ENCODE measurements at places on chromosomes 7 and 10.

- no peak for DNase-seq
Measured at GRCh38 chr7:112143582-112143981, 62.6 kb downstream of the DOCK4 start.

- no peak for DNase-seq
Measured at GRCh38 chr7:28008911-28009310, 171.7 kb downstream of the JAZF1 start.

- no peak for DNase-seq
Measured at GRCh38 chr10:3135006-3135405, 37.6 kb downstream of the PITRM1 start.

GRCh38 chr10:14089556-14090292 is 241.0 kb downstream of the FRMD4A start:
- no peak for DNase-seq

DNA sequence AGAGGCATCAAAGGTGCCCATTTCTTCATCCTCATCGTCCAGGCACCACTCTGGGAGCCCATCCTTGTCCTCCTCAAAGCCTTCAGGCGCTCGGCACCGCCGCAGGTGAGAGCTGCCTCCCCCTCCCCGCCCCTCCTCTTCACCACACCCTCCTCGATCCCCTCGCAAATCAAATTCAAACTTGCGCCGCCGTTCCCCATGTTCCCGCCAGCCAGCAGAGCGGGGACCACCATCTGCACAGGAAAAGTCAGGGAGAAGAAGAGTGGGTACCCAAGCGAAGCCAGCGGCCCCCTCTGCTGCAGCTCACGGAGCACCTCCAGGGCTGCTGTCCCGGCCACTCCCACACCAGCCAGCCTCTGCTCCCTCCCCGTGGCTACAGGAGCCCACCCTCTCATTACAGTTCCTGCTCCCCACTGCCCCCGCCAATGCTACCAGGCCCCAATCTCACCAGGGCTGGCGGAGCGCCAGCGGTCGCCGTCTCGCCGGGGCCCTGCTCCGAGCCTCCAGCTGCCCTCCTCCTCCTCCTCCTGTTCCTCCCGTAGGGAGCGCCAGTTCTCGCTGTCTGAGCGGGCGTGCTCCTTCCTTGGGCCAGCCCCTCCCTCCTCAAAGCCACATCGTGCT is 7.7 kb downstream of the GIGYF1 start:
- no peak for DNase-seq

DNA sequence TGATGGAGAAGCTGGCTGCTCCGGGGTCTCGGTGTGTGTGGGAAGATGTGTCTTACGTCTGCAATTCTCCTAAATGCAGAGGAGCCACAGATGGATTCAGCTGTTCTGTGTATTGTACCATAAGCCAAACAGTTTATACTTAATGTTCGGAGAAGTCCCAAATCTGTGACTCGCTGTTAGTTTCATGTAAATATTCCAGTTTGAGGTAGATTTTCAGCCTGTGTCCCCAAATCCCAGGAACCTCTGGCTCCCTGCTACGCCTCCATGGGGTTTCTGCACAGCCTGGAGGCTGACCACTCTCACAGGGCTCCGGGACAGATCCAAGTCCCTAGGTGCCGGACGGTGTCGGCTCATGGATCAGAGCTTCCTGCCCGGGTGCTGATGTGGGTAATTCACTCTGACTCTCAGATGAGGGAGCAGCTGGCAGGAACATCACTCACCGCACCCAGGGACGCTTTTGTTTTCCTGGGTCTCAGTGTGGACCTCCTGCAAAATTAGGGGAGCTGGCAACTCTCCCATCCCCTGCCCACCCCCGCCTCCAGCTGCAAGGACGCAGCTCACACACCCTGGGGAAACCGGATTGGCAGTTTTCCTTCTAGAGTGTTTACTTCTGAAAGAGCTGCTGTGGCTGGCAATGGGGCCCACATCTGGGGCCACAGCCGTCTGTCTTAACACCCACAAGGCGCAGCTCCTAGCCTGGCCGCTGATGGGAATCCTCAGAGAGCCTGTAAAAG is 421.1 kb upstream of the FOXK1 start:
- no peak for DNase-seq

DNA sequence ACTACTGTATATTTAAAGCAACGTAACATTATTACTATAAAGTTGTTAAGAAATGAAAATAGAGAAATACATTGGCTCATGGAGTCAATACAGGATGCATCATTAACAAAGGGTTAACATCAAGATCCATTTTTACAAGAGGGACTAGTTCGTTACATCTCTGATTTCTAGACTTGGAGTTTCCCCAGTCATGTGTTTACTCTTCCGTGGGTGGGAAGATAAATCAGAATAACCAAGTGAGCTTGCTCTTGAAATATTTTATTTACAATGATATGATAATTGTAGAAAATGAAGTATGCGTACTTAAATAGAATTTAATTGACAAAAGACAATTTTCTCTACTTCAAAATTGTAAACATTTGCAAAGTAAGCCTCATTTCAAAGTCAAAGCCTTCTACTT is 1.0 kb upstream of the PRKAR2B start:
- DNase-seq, result no peak

Data from GM10248 (cell line).